Activated CD4-positive, alpha-beta T cell treated with anti-CD3 and anti-CD28 coated beads, Interleukin-2, Interleukin-6, amounts not matched to agents 100 ng/mL and 50 ng/mL, durations not matched to agents 16 hours and 8 hours (primary cell): ENCODE measurements at places on chromosomes 1 and 21.
A peak's percentile ranks its signal among the peaks of the same experiment; 100 is the strongest.

- peak; percentile 68 for DNase-seq
Observed at GRCh38 chr1:109910123-109910962, at the start of gene CSF1. TSS of gene CSF1 (plus strand) at chr1:109910849. CDS start at chr1:109911024, 175 bp downstream.

DNA sequence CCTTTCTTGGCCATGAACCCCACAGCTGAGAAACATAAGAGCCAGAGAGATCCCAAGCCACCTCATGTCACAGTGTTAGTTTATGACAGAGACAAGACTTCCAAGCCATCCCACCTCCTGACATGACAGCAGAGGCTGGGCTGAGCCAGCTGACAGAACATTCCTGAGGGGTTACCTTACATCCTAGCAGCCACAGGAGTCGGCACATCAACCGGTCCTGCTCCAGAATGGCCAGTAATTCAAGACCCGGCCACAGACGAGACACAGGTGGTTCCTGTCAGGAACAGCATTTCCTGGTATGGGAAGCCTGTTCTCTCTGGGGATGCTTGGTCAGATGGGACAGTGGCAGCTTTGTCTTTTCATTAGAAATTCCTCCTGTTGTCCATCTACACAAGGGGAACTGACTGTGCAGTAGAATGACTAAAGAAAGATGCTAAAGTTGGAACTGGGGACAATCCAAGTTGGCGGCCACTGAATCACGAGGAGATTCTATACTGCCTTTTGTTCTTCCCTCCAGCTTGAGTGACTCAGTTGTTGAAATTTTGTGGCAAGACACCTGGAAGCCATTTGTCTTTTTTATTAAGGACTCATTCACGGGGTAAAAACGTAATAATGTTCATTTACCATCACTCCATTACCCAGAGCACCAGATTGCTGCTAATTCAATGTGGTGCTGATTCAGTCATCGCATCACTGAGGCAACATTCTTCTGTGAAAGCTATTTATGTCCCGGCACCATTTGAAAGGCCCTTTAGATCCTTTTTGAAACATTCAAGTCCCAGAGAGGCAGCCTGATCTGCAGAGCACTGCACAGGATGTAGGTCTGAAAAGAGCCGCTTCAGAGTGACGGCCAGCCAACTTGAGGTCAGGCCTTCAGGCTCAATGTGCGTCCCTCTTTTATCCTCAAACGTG lies 37.2 kb upstream of the NPL start:
- DNase-seq: no peak

DNA sequence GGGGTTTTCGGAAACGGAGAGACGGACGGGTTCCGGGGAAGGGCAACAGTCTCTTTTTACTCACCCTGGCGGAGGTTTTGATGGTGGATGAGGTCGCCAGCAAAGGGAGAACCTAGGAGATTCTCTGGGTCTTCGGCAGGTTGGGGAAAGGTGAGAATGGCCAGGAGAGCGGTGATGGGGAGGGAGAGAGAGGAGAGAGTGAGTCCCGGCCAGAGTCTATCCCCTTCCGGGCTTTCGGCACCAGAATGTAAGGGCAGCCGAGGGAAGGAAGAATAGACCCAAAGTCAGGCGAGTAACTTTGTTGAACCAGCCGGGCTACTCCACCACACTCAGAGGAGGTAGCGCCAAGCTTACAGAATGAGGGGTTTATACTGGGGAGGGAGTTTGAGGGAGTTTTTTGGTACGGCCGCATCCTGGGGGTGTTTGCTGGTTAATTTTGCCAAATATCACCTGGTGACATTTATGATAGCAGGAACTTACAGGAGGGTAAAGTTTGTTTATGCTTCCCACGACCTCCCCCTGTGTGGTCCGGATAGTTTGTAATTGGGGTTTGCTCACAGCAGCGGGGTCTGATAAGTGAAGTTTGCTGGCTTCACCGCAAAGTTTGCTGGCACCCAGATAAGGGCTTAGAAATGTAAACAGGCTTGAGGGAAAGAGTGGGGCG lies 141.1 kb upstream of the ETV3 start:
- DNase-seq: no peak

- DNase-seq: no peak
Observed at GRCh38 chr1:177044390-177044789, 120.1 kb downstream of the ASTN1 start.

GRCh38 chr1:63322114-63322943 lies at the start of gene FOXD3:
TSS of gene FOXD3 (plus strand) at chr1:63322567. CDS start at chr1:63323059, 492 bp downstream.
- DNase-seq: peak; percentile 47

- DNase-seq: no peak
Observed at GRCh38 chr21:45505416-45506021, 36.7 kb downstream of the SLC19A1 start.

DNA sequence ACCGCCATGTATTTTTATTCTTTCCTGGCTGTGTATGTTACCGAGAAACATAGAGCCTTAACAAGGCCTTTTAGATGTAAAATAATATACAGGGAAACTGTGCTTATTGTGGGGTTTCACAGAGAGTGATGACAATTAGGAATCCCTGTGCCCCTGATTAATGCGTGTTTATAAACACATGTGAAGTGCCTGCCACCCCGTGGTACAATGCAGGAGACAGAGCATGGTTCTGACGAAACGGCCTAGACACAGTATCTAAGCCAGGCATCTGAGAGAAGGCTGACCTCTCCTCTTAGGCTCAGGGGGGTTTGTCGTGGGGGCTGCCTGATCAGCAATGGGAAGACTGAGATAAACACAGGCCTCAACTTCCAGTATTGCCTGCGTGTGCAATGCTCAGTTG lies 200.0 kb downstream of the AJAP1 start:
- DNase-seq: no peak

- no peak for DNase-seq
Observed at GRCh38 chr1:234954613-234955012, 174.0 kb downstream of the TOMM20 start.

- no peak for DNase-seq
Observed at GRCh38 chr1:33339413-33339812, 18.5 kb upstream of the A3GALT2 start.

GRCh38 chr1:80523861-80524260 lies 1276.9 kb upstream of the ADGRL2 start:
- DNase-seq: no peak

DNA sequence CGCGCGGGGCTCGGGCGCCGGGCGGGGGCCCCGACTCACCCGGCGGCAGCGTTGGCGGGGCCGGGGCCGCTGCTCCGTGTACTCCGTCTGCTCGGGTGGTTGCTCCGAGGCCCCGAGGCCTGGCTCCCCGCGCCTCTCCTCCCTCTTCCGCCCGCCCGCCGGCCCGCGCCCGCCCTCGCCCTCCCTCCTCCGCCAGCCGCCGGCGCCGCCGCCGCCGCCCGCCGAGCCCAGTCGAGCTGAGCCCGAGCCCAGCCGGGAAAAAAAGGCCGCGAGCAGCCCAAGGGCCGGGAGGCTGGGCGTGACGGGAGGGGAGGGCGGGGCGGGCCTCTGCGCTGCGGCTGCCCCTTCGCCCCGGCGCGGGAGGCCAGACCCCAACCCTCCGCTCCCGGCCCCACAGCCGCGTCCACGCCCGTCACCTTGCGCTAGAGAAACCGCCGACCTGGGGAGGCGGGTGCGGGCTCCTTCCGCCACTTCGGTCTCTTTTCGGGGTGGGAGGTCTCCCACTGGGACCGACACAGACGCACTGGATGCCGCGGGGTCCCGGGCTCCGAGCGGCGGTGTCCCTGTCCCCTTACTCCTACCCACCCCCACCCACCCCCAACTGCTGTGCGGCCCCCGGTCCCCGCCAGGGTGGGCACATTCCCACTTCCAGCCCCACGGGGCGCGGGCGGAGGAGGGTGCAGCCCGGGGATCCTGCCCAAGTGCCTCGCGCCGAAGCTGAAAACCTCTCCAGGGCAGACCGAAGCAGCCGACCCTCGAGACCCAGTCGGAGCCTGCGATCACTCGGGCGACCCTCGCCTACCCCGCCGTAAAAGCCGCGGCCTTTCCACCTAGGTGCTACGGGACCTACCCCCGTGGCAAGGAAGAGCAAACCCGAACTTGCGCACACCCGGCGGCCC lies at the start of gene CERS2:
Gene CERS2 (minus strand): TSS at position 256 of the 899 bp plus-strand sequence. CDS start 5,745 bp downstream, outside the sequence.
- peak; percentile 76 for DNase-seq
